ENCODE measurements at places on chromosomes 3 and 15. TPM values are rescaled to one million over a fixed set of nuclear protein-coding genes. Genes with fewer than 3 reads are reported as not detected.

- no peak for DNase-seq
Measured at GRCh38 chr3:160018959-160019358, 30.3 kb downstream of the IL12A start.

DNA sequence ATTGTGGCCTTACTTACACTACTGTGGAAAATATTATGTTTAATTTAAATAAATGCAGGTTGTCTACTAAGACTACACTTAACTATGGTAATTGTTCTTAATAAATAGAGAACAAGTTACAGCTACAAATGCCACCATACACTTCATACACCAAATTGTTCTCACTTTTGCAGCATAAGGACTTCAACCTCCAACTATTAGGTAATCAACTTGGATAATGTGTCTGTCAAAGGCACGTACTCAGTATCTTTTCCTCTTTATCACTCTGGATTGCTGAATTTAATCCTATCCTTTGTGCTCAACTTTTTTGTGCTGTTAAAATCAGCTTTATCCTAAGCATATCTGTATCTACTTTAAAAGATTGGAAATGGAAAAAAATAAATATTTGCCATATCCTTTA is 41.6 kb upstream of the TMEM87A start:
- no peak for DNase-seq

- no peak for DNase-seq
Measured at GRCh38 chr3:69648126-69648525, 91.1 kb upstream of the MITF start.

DNA sequence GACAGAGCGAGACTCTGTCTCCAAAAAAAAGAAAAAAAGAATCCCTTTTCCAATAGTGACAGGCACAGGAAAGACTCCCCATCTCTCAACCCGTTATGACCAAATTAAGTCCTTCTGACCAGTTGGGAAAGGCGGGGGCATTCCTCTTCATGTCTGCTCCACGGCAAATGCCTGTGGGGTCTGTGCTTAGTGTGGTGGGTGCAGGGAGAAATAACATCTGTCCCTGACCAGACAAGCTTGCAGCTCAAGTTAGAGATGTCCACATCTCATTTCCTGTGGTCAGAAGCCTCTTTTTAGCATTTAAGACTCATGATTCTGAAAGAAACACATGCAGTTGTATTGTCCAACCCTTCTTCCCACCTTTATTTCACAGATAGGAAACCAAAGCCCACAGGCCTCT is 16.2 kb downstream of the PLA1A start:
- DNase-seq = no peak

DNA sequence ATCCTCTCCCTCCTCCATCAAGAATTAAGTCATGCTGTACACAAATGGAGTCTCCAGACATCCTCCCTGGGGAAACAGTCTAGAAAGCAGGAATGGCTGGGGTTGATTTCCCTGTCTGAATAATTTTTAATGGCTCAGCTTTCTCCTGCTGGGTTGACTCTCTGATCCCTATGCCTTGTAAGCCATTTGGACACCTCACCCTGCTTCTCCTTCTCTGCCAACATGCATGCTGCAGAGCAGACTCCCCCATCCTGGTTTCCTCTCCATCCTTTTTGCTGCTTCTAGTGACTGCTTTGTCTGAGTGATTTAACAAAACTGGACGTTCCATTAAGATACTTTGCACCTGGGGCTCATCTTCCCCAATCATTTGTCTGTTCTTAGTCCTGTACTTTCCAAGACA is 22.2 kb downstream of the SV2B start:
- DNase-seq = no peak

GRCh38 chr3:4850211-4850927 is 128.9 kb upstream of the BHLHE40 start:
- no peak for DNase-seq

- DNase-seq = no peak
Measured at GRCh38 chr15:101461097-101461496, 28.4 kb downstream of the PCSK6 start.

GRCh38 chr15:74257105-74257504 is 21.0 kb downstream of the CCDC33 start:
- DNase-seq = no peak

Gene LTK
- total RNA-seq = 0.21 TPM

Gene MESP1
- 0.47 TPM for total RNA-seq

Gene GPR15
- total RNA-seq = not detected

Gene CXCR6
- total RNA-seq = not detected

Gene TPRG1
- 0.35 TPM for total RNA-seq
